Panc1 (cell line): ENCODE measurements at places on chromosomes 11 and 22. TPM values are rescaled to one million over a fixed set of nuclear protein-coding genes. Genes with fewer than 3 reads are reported as not detected.

DDX25 gene
- total RNA-seq, result 0.15 TPM

PLAAT4 gene
- total RNA-seq, result 15.2 TPM

TTC12 gene
- total RNA-seq, result 24.3 TPM

CEP126 gene
- total RNA-seq, result 6.6 TPM

OR6X1 gene
- not detected for total RNA-seq

RAC2 gene
- 1.5 TPM for total RNA-seq

DNA sequence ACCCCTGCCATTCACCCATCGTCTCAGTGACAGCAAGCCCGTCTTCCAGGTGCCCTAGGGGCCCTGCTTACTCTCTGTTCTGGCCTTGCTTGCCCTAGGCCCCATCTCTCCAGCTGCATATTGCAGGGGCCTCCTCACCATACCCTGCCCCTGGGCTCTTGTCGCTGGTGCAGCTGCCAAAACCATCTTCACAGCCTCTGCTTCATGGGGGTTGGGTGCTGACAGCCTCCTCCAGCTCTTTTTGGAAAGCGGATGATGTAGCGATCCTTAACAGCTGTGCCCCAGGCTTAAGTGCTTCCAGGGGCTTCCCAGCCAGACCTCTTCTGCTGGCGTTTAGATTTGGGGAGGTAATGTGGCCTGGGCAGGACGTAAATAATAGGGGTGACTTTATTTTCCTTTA lies 61.2 kb upstream of the SUSD2 start:
- DNase-seq, result no peak

DNA sequence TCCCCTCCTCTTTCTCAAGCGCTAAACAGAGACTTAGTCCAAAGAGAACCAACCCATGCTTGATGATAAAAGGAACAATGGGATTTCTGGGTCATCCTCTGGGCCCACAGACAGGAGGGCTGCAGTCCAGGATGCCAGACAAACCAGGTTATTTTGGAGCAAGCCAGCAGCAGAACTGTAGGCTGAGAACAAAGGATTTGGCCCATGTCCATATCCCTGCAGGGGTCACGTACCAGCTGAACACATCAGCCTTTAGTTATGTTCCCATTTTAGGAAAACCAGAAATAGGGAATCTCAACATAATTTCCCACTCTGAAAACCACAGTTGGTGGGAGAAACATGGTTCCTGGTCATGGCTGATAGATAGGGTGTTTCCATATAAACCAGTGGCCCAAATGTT lies 533.6 kb upstream of the CADM1 start:
- no peak for DNase-seq

DNA sequence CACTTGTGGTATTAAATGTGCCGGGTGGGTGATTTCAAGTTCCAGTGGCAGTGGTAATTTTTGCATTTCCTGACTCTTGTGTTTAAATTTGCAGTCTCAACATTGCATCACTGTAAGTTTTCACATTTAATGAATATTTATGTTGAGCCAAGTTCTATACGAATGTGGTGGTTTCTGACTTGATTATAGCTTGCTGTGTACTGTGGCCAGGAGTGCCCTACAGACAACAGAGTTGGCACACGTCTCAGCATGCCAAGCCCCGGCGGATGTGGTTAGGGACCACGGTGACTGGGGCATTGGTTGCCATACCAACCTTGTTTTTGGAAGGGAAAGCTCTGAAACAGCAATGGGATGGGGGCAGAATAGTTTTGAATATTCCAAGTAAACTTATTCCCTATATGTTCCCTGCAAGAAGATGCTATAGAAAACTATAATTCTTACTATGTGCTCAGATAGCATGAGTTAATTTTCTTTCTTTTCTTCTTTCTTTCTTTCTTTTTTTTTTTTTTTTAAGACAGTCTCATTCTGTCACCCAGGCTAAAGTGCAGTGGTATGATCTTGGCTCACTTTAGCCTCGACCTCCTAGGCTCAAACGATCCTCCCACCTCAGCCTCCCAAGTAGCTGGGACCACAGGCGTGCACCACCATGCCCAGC lies 16.0 kb downstream of the ZNRF3 start:
- no peak for DNase-seq

DNA sequence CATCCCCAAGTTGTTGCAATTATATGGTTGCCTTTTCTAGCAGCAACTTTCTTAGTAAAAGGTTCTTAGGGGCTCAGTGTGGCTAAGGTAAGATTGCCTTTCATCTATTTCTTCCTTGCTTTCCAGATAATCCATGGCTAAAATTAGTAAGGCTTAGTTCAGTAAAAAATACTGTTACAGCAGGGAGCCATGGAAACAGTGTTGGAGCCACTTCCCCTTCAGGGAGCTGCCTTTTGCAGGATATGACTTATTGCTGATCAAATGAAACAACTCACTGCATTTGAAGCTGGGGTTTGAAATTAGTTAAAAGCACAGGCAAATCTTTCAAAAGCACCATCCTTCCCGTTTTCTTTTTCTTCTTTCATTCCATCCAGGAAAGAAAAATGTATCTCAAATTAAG lies 184.3 kb downstream of the C11orf87 start:
- DNase-seq, result no peak

DNA sequence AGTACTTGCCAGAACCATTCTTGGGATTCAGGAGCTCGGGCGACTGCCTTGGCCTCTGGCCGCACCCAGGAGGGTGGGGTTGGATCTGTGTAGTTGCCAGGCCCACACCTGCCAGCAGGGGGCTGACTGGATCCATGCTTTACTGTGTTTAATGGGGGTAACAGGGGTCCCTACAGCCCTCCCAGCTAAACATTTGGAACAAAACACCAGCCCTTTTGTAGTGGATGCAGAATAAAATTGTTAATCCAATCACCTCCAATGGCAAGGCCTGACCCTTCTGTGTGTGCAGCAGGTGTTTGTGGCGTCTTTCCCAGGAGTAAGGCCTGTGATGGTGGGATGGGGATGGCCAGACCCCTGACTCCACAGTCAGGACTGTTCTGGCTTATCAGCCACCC lies 22.5 kb downstream of the SUN2 start:
- no peak for DNase-seq

- no peak for DNase-seq
These were observed 114.7 kb downstream of the BRD1 start for GRCh38 chr22:49713003-49713402.
